Stimulated activated CD8-positive, alpha-beta memory T cell treated with anti-CD3 and anti-CD28 coated beads, Interleukin-4, amount 100 ng/mL, for 1 hour (primary cell): ENCODE measurements at places on chromosomes 13 and 19.

DNA sequence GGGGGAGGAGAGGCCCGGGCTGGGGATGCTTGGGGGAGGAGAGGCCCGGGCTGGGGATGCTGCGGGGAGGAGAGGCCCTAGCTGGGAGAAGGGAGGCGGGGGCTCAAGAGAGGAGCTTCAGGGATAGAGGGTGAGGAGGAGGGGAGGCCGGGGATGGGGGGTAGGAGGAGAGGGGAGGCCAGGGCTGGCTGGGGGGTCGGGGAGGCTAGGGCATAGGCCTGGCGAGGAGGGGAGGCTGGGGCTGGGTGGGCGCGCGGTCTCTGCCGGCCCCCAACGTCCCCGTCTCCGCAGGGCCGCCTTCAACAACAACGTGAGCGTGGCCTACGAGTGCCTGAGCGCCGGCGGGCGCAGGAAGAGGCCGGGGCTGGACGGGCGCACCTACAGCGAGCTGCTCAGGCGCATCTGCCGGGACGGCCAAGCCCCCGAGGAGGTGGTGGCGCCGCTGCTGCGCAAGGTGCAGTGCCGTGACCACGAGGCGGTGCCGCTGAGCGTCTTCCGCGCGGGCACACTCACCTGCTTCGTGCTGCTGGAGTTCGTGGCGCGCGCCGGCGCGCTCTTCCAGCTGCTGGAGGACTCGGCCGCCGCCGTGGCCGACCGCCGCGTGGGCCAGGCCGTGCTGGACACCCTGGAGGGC lies 11.4 kb downstream of the TPGS1 start:
- DNase-seq = peak; percentile 25

DNA sequence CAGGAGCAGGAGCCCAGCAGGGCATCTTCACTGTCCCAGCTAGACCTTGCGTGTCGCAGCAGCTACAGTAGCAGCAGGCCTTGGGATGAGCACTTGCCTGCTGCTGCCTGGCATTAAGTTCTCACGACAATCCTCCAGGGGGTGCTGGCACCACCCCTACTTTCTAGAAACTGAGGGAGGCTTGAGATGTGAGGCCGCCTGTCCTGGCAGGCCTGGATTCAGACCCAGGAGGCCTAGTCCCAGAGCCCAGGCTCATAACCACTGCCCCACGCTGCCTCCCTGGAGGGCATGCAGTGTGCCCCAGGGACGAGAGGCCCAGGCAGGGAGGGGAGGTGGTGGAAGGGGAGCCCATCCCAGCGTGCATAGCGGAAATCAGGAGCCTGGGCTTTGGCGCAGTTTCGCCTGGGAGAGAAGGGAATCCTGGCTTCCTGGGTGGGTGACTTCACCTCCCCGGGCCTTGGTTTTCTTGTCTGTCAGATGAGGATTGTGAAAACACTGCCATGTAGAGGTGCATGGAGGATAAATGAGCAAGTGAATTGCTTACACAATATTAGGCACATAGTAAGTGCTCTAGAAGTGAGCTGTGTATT lies 26.1 kb downstream of the PPP5C start:
- DNase-seq = no peak

DNA sequence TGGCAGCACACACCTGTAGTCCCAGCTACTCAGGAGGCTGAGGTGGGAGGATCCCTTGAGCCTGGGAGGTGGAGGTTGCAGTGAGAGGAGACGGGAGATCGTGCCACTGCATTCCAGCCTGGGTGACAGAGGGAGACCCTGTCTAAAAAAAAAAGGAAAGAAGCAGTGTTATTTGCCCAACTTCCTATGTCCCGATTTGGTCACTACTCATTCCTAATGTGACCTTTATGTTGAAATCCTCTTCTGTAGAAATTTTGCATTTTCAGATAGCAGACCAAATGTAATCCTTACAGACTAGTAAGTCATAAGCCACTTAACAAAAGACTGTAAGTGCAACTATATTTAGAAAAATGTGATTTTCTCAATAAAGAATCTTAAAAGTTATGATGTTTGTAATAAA lies 18.2 kb upstream of the STK24 start:
- no peak for DNase-seq

DNA sequence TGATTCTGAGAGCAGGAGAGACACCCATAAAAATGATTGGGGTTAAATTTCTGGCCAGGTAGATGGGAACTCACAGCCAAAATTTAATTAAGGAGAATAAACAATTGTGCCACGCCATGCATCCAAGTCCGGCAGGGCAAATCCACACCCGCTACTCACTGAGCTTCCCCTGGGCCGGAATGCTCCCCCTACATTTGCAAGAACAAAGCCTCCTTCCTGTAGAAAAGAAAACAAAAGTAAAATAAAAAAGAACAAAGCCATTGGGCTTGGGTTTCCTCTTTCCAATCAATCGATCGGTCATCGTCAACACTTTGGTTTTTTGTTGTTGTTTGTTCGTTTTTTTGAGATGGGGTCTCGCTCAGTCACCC lies 30.2 kb upstream of the TFDP1 start:
- no peak for DNase-seq

GRCh38 chr19:44611812-44612295 lies 1.5 kb upstream of the IGSF23 start:
- no peak for DNase-seq

GRCh38 chr13:96216543-96216942 lies 126.6 kb downstream of the HS6ST3 start:
- no peak for DNase-seq

DNA sequence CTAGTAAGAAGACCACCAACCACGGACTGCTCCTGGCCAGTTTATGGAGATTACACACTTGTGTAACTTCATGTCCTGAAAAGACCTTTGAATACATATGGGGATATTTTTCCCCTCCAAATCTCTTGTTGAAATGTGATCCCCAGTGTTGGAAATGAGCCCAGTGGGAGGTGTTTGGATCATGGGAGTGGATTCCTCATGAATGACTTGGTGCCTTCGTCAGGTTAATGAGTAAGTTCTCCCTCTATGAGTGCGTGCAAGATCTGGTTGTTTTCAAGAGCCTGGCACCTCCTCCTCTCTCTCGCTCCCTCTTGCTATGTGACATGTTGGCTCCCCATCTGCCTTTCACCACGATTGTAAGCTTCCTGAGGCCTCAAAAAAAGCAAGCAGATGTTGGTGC lies 769.0 kb upstream of the SLITRK1 start:
- no peak for DNase-seq

DNA sequence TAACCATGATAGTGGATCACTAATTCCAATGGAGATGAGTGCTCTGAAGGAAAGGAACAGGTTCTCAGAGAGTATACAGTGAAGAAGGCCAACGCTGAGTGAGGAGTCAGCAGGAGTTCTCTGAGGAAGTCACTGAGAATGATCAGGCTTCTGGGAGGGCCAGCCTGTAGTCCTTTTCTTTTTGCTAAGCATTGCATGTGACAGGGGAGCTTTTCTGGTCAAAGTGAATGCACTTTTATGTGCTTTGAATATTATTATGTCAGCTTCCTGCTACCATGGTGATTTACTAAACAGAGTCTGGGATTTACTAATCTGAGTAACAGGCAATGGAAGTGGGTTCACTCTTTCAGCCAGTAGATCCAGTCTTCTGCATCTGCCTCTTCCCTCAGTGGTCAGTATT lies 81.1 kb upstream of the SERP2 start:
- no peak for DNase-seq

GRCh38 chr19:5479958-5480357 lies 24.7 kb downstream of the ZNRF4 start:
- no peak for DNase-seq

DNA sequence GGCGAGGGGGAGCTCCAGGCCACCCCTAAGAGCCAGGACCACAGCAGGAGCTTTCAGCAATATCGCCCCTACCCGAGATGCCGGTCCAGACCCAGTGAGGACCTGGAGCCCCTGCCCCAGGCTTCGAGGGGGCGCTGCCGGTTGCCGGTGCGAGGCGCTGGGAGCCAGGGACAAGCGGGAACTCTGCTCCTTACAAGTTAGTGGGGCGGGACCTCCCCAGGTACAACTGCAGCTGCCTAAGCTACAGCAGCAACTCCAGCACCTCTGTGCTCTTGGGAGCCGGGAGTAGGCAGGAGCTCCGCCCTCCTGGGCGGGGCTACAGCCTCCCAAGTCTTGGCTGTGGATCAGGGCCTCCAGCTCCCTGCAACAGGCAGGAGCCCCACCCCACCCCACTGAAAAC lies 15.2 kb upstream of the TSC22D1 start:
- DNase-seq = no peak

DNA sequence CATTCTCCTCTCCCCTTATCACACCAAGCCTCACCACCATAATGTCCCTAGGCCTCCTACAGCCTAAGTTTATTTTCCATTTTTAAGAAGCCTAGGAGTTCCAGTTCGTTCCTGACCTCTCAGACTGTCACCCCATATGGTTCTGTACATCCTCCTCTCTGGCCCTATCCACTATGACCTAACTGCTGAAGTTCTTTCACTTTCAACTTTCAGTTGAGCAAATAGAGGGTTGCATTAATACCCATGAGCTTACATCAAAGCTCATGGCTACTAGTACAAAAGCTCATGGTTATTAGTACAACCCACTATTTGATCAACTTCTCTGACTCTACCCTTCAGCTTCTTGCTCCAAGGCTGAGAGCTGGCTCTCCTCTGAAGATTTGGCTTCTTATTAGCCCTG lies 72.9 kb downstream of the FGF14 start:
- DNase-seq = no peak

DNA sequence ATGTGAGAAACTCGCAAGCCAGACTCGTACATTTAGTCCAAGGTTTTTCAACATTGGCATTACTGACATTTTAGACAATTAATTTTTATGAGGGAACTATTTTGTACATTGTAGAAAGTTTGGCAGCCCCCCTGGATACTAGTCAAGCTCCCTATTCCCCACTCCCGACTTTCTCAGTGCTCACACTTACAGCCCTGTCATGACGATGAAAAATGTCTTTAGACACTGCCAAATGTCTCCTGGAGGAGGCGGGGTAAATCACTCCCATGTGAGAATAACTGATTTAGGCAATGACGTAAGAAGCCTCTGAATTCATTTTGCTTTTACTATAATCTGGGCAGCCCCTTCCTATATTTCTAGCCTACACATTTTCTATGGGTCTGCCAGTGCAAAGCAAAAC lies 535.8 kb upstream of the KLHL1 start:
- DNase-seq = no peak

DNA sequence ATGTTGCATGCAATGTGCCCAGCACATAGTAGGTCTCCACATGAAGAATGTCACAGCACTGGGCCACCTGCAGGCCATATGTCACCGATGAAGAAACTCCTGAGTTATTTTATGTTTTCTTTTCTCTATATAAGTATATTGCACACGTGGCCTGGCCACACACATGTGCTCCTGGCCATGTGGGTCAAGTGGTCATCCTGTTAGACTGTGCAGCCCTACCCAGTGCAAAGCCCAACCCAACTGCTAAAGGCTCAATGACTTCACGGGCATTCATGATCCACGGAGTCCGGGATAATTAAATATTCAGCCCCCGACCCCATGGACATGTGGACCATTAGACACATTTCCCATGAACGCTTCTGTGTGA lies 163.2 kb downstream of the TEX29 start:
- DNase-seq = no peak

GRCh38 chr13:32426990-32427851 lies 709 bp downstream of the N4BP2L1 start:
- DNase-seq = peak; percentile 26

DNA sequence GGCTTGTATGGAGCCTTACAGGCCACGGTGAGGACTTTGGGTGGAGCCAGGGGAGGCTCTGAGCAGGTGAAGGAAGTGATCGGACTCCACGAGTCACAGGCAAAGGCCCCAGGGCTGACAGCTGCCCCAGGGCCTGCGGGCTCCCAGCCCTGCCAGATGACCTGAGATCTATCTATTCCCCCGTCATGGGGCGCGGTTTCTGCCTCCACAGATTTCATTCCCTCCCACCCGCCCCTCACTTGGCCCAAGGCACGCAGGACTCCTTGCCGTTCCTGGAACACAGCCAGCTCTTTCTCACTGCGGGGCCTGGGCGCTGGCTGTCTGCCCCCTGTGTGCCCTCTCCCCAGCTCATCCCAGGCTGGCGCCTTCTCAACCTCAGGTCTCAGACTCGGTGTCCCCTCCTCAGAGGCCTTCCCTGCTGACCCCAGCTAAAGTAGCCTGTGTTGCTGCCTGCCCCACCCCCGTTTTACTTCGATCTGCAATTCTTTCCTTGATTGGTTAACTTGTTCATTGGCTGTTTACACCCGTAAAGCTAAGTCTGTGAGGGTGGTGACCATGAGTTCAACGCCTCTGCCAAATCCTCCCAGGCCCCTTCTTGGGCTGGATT lies 13.9 kb upstream of the PAK4 start:
- DNase-seq = no peak

DNA sequence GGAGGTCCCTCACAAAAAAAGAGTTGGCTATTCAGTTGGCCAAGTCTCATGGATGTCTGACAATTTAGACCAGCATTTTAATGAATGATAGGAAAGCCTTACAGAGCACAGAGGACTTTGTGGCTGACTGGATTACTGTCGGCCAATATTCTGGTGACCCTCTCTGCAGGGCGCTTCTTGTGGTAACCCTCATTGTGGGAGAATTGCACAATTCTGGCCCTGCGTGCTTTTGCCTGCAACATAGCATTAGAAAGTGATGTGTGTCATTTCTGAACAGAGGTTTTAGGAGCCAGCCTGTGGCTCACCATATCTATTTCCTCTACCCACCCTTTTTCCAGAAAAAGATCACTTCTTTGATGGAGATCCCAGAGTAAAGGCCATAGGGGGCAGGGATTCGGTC lies 71.4 kb downstream of the EFNB2 start:
- DNase-seq = no peak

GRCh38 chr19:18809149-18809868 lies 18.2 kb upstream of the COMP start:
- DNase-seq = no peak

GRCh38 chr13:29524176-29524575 lies 71.3 kb downstream of the SLC7A1 start:
- DNase-seq = no peak

DNA sequence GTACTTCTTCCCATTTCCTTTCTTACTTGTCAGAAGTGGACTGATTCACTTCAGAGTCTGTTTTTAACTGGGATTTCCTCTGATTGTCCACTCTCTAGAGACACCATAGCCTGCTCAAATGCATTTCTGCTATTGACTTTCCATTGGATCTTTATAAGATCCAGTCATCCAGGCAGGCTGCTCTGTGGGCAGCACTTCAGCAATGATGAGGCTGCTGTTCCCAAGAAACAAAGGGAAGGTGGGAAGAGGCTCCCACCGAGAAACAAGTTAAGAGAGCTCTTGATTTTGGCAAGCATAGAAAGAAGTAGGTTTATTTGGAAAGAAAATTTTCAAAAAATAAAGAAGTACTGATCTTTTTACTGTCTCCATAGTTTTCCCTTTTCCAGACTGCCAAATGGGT lies 125.8 kb upstream of the STARD13 start:
- no peak for DNase-seq

GRCh38 chr13:75705395-75705794 lies 69.3 kb downstream of the LMO7 start:
- no peak for DNase-seq

- no peak for DNase-seq
These were observed 149 bp downstream of the MED26 start for GRCh38 chr19:16627928-16628182.

GRCh38 chr13:98386637-98387036 lies 190.3 kb downstream of the STK24 start:
- no peak for DNase-seq
